ENCODE measurements at places on chromosomes 11 and 22.

DNA sequence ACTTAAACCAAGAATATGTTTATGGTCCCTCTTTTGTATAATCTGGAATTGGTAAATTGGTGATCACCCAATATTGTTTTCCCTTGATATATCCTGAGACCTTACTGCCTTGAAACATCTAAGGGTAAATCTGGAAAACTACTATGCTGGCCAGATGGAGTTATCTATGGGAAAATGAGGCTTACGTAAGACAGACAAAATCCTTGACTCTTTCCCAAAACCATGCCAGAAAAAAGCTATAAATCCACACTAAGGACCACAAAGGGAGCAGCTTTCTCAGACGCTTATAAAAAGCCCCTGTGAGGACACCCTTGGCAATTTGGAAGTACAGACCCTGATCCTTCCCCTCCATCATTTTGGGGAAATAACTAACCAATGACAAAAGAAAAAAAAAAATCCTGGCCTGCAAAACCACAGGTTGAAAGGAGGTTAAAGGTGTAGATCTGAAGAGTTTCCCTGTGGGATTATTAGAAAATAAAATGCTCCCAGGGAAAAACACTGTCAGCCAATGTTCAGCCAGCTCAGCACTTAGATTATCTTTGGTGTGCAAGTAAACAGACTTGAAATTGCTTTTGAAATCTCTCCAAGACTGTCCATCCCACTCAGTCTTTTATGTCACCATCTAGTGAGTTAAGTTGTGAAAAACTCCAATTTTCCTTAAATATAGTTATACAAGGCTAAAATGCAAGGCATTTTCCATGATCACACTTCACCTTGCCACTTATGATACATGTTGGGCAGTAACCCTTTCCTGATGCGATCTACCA lies 6.6 kb upstream of the AMBRA1 start:
- DNase-seq, result no peak

GRCh38 chr11:3709977-3710376 lies 38.8 kb upstream of the CHRNA10 start:
- DNase-seq, result no peak

GRCh38 chr11:59558270-59558643 lies 46.9 kb downstream of the OR4D9 start:
- no peak for DNase-seq

DNA sequence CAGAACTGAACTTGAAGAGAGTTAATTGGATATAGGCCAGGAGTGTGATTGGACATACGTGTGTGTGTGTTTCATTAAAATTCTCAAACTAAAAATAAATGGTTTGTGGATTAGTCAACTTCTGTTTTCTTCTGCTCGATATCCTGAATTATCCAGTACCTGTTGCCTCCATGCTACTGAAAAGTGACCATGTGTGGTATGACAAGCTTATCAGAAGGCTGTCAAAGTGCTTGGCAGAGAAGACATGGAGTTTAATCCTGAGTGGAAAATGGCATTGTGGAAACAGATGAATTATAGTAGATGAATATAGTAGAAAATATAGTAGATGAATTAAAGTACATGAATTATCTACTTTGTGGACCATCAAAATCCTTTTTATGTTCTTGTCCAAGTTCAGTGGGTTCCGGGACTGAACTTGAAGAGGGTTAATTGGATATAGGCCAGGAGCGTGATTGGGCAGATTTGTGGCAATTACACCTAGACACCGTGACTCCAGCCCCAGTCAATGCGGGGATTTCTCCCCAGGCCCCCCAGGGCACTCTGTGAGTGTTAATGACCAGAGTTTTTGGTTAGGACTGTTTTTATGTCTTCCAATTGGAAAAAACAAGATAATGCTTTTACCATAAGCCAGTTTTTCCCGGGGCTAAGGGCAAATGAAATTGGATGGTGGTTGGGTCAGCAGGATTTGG lies 30.1 kb downstream of the GRAMD1B start:
- no peak for DNase-seq

GRCh38 chr22:42948294-42948693 lies 66.7 kb downstream of the PACSIN2 start:
- no peak for DNase-seq

- no peak for DNase-seq
Measured at GRCh38 chr11:128201801-128202200, 385.6 kb downstream of the ETS1 start.

DNA sequence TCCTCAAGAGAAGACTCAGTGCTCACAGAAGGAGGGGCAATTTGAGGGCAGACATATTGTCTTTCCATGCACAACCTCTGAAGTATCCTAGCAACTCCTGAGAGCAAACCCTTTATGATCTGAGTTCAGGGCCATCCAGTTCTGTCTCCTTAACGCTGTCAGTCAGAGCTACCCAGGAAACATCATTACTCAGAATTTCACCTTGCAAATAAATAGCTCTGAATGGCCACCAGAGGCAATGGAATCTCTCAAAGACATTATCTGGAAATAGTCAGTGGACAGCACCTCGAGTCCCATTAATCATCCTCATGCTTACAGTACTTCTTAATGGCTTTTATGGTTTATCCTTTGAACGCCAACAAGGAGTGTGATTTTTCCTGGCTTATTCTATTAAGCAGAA lies 656.1 kb downstream of the OPCML start:
- no peak for DNase-seq

DNA sequence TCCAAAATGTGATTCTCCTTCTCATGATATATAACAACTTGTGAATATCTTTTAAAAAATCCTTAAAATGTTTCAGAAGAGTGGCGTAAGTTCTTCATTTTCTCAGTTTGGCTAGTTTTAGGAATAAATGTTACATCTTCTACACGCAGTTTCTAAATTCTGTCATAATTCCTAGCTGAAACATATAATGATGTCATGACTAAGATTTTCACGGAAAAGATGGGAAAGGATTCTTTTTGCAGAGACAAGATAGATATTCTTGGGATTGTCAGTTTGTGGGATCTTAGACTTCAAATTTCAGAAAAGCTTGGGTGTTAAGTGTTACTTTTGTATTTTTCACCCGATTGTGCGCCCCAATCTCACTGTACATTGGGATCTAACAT lies 1.7 kb downstream of the EED start:
- DNase-seq, result no peak

- DNase-seq, result no peak
Measured at GRCh38 chr22:39627865-39628562, 57.5 kb downstream of the CACNA1I start.

GRCh38 chr11:15901790-15902189 lies 454.6 kb downstream of the SOX6 start:
- no peak for DNase-seq

- DNase-seq, result no peak
Measured at GRCh38 chr11:61963282-61964057, 4.0 kb downstream of the FTH1 start.

- no peak for DNase-seq
Measured at GRCh38 chr11:78406568-78407196, 10.9 kb downstream of the GAB2 start.

DNA sequence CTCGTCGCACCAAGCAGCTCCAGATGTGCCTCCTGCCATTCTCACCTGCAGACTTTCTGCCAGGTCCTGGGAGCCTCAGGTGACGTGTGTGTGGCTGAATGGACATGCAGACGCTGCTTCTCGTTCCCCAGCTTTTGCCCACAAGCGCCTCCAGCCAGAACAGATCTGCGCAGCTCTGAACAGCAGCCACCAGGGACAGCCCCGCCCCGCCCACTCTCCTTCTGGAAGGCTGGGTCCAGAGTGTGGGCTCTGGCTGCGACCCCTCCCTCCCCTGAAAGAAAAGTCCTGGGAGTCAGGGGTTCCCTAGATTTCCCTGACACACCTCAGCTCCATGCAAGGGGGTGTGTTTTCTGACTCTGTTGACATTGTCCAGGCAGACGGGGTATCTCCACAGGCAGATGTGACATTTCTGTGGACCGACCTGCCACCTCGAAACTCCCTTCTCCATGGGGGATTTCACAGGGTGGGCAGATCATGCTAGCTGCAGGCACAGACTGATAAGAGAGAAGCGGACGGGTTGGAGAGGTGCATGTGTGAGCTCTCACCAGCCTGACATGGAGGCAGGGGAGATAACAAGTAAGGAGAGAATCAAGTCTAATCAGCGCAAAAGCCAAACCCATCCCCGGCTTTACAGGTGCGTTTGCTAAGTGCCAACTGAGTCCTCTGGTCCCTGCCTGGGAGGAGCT lies 19.8 kb downstream of the SLCO2B1 start:
- no peak for DNase-seq

- no peak for DNase-seq
Measured at GRCh38 chr11:116513894-116514293, 258.9 kb downstream of the BUD13 start.

Data from anterior cingulate cortex (tissue), 58 donors.